Effector memory CD8-positive, alpha-beta T cell (primary cell): ENCODE measurements at places on chromosomes 2 and 18.

DNA sequence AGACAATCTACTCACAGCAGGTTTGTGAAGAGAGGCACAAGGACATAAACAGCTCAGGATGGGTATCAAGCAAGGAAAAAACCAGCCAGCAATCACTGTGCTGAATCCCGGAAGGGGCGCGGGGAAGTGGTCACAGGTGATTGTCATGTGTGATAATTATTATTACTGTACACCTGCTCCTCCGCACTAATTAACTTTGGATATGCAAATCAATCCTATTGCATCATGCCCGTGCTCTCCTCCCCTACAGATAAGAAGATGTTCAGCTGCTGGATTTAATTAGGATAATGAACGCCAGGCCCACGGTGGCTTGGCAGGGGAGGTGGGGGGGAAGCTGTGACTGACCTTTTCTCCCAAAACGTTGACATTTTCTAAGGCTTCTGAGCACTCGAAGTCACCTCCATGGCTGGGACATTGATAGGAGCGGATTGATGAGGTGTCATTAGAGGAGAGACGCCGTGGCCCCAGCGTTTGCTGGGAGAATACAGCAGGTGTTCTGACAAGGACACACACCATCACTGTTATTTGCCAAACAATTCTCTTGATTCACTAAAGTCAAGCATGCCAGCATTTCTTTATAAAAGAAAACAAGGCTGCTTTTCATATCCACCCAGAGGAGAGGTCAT is 160.3 kb upstream of the VRK2 start:
- no peak overlapping the region for H3K4me3 ChIP-seq
- no peak overlapping the region for H3K27ac ChIP-seq
- peaks cover 5% of the 10 kb centered on the region for H3K4me1 ChIP-seq
- H3K27me3 ChIP-seq = no peaks in the 10 kb centered on the region
- DNase-seq = no peak

- no peak overlapping the region for H3K4me3 ChIP-seq
- H3K36me3 ChIP-seq = no peaks in the 10 kb centered on the region
- H3K27ac ChIP-seq = no peak overlapping the region
- H3K27me3 ChIP-seq = peaks cover 45% of the 10 kb centered on the region
- DNase-seq = no peak
These were observed 62.5 kb downstream of the MRO start for GRCh38 chr18:50757358-50757757.

- H3K4me1 ChIP-seq = no peaks in the 10 kb centered on the region
- no peaks in the 10 kb centered on the region for H3K36me3 ChIP-seq
- no peak overlapping the region for H3K4me3 ChIP-seq
- H3K27me3 ChIP-seq = peaks cover 24% of the 10 kb centered on the region
- DNase-seq = no peak
- no peak overlapping the region for H3K27ac ChIP-seq
These were observed 103.1 kb downstream of the TEX51 start for GRCh38 chr2:127001751-127002150.

- peaks cover 37% of the 10 kb centered on the region for H3K27me3 ChIP-seq
- H3K4me3 ChIP-seq = no peak overlapping the region
- no peak for DNase-seq
- H3K27ac ChIP-seq = no peak overlapping the region
- no peaks in the 10 kb centered on the region for H3K36me3 ChIP-seq
These were observed 77.6 kb upstream of the BCL2L11 start for GRCh38 chr2:111042772-111043771.

DNA sequence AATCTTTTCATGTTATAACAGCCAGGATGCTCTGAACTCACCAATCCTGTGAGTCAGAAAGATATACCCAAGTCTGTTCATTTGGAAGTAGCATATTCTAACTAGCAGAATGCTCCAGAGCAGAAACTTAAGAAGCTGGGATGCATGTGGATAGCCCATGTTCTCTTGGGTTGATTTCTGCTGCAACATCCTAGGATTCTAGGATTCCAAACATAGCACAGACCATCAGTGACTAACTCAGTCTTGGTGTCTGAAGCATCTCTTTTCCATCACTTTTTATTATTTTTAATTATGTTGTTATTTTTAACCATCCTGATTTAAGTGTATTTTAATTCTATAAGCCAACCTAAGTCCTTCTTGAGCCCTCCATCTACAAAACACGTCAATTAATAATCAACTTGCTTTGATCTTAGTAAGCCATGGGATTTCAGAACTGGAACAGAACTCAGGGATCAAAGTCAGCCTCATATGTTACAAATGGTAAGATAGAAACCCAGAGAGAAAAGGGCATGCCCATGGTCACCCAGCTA is 85.4 kb downstream of the OSR1 start:
- H3K27me3 ChIP-seq = no peaks in the 10 kb centered on the region
- H3K4me3 ChIP-seq = no peak overlapping the region
- H3K27ac ChIP-seq = no peak overlapping the region
- DNase-seq = no peak
